ENCODE measurements at places on chromosomes 6 and 20.

GRCh38 chr6:31299947-31300346 is 28.1 kb upstream of the HLA-C start:
- DNase-seq = no peak

- DNase-seq = peak; percentile 47
Observed at GRCh38 chr6:73803562-73804241, 107.7 kb downstream of the CD109 start.

GRCh38 chr6:12995419-12995818 is 278.9 kb downstream of the PHACTR1 start:
- no peak for DNase-seq

- no peak for DNase-seq
Observed at GRCh38 chr6:32079566-32080290, 29.4 kb downstream of the TNXB start.

DNA sequence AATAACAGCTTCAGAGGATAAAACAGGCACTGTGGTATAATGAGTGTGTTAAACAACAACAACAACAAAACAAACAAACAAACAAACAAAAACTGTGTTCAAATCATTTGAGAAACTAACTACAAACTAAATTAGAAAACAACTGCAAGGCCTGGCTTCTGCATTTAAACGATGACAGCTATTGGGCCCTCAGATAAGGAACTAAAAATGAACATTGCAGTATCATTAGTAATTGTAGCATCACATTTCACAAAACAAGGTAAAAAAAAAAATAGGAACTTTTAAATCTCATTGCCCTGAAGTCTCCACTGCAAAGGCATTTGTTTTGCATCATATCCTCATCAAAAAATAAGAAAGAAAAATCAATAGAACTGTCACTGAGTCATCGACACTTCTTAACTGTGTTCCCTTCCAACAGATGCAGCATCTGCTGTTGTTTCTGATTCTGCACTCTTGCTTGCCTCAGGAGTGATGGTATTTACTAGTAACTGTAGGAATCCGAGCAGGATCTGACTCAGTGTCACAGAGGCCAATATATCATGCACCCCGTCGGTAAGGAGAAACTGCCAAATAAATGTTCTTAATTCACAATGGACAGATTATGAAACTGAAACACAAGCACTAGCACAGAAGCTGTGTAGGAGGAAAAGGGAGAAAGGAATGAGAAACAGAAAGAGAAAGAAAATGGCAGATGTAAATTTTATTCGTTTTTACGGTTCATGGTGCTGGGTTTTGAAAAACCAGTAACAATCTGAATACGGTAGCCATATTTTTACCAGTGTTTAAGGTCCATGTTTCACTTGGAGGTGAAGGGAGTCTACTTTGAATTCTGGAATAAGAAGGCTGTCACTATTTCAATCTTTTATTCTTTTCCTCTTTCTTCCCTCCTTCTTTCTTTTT is 365.7 kb upstream of the EPHA7 start:
- DNase-seq = peak; percentile 73

- no peak for DNase-seq
Observed at GRCh38 chr6:90028995-90029635, 134.8 kb downstream of the GJA10 start.

DNA sequence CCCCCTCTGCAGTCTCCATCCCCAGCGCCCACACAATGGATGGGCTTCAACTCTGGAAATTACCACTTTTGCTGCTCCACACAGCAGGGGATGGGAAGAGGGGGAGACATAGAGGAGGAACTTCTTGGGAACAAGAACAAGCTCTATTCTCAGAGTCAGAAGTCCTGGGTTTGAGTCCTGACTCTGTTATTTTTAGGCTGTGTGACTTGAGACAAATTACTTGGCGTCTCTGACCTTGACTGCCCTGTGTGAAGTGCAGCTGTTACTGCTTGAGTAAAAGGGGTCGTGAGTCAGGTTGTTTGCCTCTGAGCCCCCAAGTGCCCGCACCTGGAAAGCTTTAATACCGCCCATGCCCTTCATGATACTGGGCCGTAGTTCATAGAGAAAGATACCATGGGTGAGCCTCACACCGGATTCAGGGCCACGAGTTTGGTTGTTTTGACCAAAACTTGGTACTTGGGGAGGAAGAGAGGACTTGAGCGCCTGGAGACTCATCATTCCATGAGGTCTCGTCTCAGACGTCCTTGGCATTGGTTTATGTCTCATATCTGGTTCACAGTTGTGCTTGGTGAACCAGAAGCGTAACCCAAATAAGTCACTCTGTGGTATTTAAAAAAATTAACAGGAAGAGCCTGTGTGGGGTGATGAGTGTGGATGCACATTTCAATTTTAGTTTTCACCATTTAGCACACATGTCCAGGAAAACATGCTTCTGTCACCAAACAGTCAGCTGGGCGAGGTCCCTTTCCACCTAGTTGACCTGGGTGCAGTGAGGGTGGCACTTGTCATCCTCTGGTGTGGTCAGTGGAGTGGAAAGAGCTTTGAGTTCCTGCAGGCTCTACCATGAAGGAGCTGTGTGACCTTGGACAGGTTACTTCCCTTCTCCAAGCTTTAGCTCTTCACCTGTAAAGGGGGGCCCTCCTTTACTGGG is 75.6 kb downstream of the CDC5L start:
- DNase-seq = no peak

DNA sequence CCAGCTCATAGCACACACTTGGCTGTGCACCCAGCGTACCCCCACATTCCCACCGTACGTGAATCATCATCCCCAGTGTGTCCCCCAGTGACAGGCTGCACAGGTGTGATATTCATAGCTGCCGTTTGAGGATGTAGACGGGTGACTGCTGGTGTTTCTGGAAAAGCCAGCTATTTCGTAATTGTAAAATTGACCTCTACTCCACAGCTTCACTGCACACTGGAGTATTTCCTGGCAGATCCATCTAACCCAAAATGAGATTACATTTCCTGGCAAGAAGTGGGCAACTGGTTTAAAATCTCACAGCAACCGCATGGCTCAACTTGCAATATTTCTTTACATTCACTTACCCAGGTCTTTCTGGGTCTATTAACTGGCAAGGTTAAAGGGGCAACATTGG is 30.3 kb downstream of the CD83 start:
- no peak for DNase-seq

DNA sequence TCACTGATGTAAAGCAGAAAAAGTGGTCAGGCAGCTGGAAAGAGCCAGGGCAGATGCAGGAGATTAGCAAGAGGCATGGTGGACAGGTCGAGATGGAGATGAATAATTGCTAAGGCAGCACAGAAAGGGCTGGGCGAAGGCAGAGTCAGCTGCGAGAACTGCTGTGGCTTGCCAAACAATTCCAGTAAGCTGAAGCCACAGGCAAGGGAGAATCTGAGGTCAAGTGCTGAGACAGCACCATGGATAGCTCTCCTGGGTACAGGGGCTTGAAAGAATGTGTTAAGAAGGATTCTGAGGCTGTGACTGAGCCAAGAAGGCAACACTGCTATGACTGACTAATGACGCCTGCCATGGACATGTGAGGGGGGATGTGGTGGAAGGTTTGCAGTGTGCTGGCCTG is 220.8 kb upstream of the FOXA2 start:
- no peak for DNase-seq

- DNase-seq = no peak
Observed at GRCh38 chr6:128763599-128764300, 119.2 kb upstream of the LAMA2 start.

GRCh38 chr6:34093854-34094430 is 51.9 kb downstream of the GRM4 start:
- no peak for DNase-seq

All from skin of body (tissue), 3 donors.